ENCODE measurements at places on chromosomes 7 and 10.

- DNase-seq = no peak
Observed at GRCh38 chr7:121043314-121044234, 55.1 kb downstream of the CPED1 start.

- DNase-seq = no peak
Observed at GRCh38 chr7:115526278-115526677, 504.3 kb downstream of the TFEC start.

DNA sequence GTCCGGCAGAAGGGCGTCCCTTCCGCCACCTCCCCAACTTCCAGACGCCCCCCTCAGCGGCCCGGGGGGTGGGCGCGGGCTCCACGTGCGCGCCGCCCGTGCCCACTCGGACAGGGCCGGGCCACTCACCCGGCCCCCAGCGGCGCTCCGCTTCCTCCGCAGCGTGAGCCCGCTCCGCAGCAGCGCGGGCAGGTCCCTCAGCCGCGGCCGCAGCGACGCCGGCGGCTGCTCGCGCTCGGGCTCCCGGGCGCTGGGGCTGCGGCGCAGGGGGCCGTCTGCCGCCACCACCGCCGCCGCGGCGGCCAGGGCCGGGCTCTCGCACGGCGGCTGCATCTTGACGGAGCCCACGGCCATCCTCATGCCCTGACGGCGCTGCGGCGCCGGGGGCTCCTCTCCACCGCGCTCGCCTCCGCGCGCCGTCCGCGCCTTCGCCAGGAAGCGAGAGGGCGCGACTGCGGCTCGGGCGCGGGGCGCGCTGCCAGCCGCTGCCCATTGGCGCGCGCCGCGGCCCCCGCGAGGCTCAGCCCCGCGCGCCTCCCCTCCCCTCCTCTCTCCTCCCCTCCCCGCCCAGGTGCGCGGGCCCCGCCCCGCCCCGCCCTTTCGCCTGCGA is at the start of gene RAPGEF5:
RAPGEF5 (minus strand) TSS at position 454 of the 610 bp plus-strand sequence; CDS start at position 360, 94 bp downstream.
- no peak for DNase-seq

GRCh38 chr7:103065667-103066066 is 8.9 kb downstream of the FBXL13 start:
- peak; percentile 79 for DNase-seq

- no peak for DNase-seq
Observed at GRCh38 chr10:16566202-16566805, 44.6 kb upstream of the C1QL3 start.
